Stimulated activated CD4-positive, alpha-beta T cell treated with anti-CD3 and anti-CD28 coated beads, TNF-alpha, amount 100 ng/mL, for 4 hours (primary cell): ENCODE measurements at places on chromosomes 1 and 21.

DNA sequence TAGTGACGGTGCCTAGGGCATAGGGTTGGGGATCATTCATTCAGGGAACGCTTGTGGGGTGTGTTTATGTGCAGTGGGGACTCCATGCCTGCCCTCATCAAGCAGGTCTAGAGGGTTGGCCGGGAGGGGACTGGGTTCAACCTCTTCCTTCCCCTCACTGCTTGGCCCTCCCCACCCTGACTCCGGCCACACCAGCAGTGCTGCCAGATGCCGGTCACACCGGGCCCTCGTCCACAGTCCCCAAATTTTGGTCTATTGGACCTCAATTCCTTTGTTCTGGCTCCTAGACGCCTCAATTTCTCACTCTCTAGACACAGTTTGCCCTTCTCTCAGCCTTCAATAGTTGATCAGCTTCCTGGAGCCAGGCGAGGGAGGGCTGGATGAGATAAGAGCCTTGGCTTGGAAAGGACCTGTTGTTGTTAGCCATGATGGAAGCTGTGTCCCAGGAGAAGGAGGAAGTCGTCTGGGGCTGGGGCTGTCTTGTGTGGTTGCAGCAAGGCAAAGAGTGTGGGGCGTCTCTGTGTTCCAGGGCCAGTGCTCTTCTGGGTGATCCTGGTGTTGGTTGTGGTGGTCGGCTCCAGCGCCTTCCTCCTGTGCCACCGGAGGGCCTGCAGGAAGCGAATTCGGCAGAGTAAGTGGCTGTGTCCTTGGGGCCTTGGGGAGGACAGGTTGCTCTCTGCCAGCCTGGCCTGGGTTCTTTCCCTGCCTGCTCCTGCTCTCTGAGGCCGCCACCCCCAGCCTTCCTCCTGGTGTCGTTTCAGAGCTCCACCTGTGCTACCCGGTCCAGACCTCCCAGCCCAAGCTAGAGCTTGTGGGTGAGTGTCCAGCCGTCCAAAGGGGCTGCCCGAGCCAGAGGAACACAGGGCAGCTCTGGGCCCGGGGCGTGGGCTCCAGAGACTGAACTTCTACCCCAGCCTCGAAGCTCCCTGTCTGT lies 41.1 kb upstream of the TNFRSF1B start:
- no peak for DNase-seq

- DNase-seq = no peak
Observed at GRCh38 chr1:169390303-169390702, 22.3 kb downstream of the BLZF1 start.

- no peak for DNase-seq
Observed at GRCh38 chr1:245051349-245052221, 103.2 kb upstream of the KIF26B start.

GRCh38 chr21:26732432-26733221 lies 112.6 kb downstream of the ADAMTS1 start:
- no peak for DNase-seq

GRCh38 chr1:9345471-9345870 lies 52.8 kb downstream of the SPSB1 start:
- no peak for DNase-seq

GRCh38 chr1:180188091-180188506 lies 33.4 kb downstream of the QSOX1 start:
- no peak for DNase-seq

DNA sequence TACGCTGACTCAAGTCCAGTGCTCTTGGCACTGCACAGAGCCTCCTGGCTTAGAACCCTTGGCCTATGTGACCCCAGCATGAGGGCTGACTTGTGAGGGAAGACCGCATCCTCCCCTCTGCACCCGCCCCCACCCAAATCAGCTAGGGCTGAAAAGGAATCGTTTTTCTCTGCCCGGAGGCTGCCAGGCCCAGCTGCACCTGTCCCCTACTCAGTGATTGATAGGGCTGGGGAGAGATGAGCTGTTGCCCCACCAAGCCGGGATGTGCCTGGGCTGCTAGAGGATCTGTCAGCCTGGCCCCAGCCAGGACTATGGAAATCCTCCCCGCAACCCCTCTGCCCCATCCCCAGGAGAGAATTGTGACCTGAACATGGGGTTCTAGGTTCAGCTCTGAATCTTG lies 20.6 kb downstream of the MYOG start:
- no peak for DNase-seq

DNA sequence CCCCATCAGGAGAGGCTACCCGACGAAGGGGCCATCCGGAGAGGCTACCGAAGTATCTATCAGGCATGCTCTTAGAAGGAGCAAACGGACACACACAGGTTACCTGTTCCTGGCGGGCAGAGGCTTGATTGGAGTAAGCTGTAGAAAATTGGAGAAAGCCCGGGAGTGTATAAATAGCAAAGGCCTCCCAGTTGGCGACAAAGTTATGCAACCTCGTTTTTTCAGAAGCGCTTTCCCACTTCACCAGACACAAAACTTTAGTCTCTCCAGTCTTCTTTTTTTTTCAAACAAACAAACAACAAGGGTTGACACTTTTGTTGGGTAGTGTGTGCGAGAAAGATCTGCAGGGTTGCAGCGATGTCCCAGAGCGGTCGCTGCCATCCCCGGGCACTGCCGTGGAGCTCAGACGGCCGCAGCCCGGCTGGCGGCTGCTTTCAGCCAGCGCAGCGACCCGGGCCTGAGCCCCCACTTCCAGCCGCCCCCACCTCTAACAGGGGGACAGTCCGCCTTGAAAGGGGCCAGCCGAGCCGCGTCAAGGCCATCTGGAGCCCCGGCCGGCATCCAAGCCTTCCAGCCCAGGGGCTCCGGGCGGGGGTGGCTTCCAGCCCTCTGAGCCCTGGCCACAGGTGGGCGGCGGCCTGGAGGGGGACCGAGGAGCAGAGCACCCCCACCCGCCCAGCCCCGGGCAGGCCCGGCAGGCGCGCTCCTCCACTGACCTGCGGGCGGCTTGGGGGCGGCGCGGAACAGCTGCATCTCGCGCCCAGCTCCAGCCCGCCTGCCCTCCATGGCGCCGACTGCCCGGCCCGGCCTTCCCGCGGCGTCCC lies 616 bp downstream of the MCOLN3 start:
- no peak for DNase-seq

- DNase-seq = no peak
Observed at GRCh38 chr1:81912383-81912782, 111.6 kb downstream of the ADGRL2 start.

- no peak for DNase-seq
Observed at GRCh38 chr1:184563308-184563707, 176.5 kb downstream of the C1orf21 start.

DNA sequence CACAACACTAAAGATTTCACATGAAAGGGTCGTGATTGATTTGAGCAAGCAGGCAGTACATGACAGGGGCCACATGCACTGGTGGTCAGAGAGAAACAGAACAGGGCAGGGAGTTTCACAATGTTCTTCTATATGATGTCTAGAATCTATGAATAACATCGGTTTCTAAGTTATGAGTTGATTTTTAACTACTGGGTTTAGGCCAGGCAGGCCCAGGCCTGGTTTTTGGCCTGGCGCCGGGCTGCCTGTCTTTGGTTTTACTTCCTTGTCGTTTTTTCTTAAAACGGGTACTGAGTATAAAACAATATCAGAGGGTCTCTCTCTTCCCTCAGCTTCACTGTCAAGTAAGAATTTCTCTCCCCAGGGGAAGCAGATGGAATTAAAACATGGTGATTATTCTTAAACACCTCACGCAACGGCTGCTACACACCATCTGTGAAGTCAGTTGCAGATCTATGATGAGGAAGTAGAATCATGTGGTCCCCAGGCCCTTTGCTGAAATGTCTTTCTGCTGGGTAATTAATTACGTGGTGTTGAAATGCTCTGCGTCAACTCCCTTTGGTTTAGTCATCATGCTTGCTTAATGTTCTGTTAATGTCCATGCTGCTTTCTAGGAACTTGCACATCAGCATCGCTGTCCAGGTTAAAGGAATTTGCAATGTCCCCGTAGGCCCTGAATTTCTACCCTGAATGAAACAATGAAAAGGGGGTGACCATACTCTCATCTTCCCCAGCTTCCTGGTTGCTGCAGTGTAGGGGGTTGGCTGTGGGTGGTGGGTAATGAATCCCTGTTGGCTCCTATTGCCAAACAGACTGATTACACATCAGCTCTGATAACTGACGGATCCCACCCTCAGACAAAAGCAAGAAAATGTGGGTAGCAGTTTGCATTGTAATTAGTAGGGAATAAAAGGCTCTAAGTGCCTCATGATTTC lies 70.3 kb downstream of the SERINC2 start:
- DNase-seq = no peak
